Stimulated activated naive CD4-positive, alpha-beta T cell treated with Interleukin-2 at 50 U/mL for 16 hours (primary cell): ENCODE measurements at places on chromosomes 3 and 15.
A peak's percentile ranks its signal among the peaks of the same experiment; 100 is the strongest.

DNA sequence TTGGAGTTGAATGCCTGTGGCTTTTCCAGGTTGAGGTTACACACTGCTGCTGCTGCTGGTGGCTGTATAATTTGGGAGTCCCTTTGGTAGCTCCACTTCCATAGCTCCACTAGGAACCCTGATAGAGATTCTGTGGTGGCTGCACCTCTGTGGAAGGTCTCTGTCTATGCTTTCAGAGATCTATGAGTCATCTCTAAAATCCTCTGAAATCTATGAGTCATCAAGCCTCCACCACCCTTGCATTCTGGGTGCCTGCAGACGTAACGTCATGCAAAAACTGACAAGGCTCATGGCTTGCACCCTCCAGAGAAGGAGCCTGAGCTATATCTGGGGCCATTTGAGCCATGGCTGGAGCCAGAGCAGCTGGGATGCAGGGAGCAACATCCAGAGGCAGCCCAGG is 1037.0 kb upstream of the CFAP20DC start:
- peak; percentile 18 for DNase-seq

GRCh38 chr15:39154776-39155175 is 426.1 kb upstream of the THBS1 start:
- DNase-seq, result no peak

- no peak for DNase-seq
These were observed 51.6 kb downstream of the SEMA3G start for GRCh38 chr3:52393131-52393807.

DNA sequence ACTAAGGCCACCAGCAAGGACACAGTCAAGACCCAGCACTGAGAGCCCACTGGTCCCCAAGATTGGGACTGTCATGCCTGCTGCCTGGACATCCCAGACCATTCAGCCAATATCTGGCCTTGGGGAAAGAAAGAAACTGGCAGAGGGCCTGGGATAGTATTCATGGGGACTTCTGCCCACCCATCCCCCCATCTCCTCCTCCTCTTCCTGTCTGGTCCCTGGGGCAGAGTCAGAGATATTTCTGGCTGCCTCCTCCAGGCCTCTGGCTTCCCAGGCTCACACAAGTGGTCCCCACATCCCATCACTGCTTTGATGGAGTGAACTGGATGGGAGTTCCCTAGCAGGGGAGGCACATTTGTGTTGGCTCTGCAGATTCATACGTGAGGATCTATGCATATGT is 4.2 kb upstream of the RASL12 start:
- no peak for DNase-seq

- no peak for DNase-seq
These were observed 114.5 kb downstream of the FOXB1 start for GRCh38 chr15:60118626-60119025.

GRCh38 chr15:36426691-36427090 is 152.7 kb upstream of the CDIN1 start:
- DNase-seq, result no peak

DNA sequence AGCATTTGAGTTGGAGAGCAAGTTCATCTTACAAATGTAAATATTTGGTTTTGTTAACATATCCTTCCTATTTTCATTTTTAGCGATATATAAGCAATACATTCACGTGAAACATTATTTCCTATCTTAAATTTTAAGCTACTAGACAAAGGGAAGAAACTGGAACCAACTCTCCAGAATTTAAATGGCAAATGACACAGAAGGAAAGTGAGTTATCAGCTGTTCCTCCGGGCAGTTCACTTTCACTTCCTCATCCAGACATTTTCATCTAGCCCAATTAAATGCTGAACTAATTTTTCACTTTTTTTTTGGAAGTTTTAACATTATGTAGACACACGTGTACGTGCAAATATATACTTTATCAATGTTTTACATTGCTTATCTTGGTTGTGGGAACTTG is 58.7 kb downstream of the MORC1 start:
- no peak for DNase-seq

GRCh38 chr3:158347966-158348365 is 223.0 kb upstream of the MLF1 start:
- DNase-seq, result no peak

- no peak for DNase-seq
These were observed 1.4 kb upstream of the CRABP1 start for GRCh38 chr15:78338781-78339180.

DNA sequence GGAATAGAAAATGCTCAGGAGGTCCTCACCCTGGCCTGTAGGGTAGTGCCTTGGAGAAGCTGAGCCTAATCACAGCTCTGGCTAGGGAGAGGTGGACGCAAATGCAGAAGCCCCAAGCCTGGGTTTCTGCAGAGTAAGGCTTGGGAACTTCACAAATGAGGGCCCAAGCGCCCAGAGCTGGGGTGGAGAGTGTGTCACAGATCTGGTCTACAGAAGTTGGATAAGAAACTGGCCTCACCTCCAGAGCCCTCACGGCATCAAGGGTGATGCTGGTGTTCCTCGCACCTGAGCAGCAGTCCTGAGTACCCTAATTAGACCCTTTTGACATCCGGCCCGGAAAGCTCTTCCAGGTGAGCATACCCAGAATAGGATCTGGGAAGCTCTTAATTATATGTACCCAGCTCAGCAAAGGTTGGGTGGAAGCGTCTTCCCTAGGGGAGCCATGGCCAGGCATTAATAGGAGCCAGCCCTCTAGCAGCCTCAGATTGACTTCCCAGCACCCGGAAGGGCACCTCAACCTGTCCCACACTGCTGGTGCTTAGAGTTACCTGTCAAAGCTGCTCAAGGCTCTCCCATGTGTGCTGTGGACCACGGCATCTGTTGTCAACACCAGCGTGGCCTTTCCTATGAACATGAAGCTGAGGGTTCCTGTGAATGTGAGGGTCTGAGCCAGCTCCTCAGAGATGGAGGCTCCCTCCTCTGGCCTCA is 31.8 kb downstream of the RBM5 start:
- no peak for DNase-seq

- no peak for DNase-seq
These were observed 58.2 kb upstream of the NR2E3 start for GRCh38 chr15:71752128-71752527.
